ENCODE measurements at places on chromosomes 12 and 14.

GRCh38 chr12:76238688-76239087 lies 109.5 kb downstream of the BBS10 start:
- no peak for DNase-seq

DNA sequence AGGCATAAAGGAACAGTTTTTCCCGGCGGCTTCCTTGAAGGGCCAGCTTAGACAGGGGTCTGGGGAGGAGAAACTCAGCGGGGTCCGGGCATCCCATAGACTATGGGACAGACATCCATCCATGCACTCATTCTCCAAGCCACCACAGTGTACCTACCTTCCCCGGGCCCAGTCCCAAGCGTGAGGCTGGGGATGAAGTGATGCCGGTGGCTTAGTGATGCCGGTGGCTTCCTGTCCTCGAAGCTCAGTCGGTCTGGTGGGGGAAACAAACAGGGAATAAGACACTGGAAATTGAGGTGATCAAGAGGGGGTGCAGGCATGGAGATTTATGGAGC lies 421 bp downstream of the RTL1 start:
- DNase-seq, result no peak

- no peak for DNase-seq
Measured at GRCh38 chr14:103896578-103896977, 31.7 kb upstream of the TDRD9 start.

- no peak for DNase-seq
Measured at GRCh38 chr12:11861155-11861863, 209.4 kb upstream of the BCL2L14 start.

DNA sequence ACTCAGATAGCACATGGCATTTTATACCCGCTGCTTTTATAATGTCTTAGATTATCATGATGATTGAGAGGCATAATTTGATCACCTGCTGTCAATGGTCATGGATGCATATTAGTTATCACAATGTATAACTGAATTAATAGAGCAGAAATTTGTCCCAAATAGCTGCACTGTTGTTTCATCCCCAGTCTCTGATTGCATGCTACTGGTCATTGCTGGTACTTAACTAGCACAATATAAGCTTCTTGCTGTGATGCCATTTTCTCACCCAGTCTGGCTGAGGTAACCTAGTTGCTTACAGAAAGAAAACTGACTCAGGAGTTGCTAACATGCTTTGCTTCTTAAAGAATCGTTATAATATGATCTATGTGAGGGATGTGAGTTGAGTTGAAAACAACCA lies 76.8 kb upstream of the PLEKHA5 start:
- DNase-seq, result no peak

DNA sequence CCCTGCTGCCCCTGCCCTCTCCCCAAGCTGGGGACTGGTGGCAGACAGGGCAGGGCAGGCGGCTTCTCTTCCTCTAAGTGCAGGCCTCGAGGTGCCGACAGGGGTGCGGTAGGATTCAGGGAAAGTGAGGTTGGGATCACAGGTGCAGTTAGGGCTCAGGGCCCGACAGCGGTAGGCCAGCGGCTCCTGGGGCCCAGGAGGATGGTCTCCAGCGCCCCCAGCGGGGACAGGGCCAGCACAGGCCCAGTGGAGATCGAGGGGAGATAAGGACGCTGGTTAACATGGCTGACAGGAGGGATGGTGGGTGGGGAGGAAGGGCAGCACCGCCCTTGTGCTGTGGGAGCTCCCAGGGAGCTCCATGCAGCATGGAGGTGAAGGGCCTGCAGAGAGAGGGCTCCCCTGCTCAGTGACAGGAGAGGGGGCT lies 935 bp upstream of the CRIP1 start:
- peak; percentile 66 for DNase-seq

GRCh38 chr14:95365401-95365800 lies 45.7 kb upstream of the CLMN start:
- DNase-seq, result no peak

- no peak for DNase-seq
Measured at GRCh38 chr12:105453316-105453715, 122.8 kb downstream of the C12orf75 start.

GRCh38 chr12:3315201-3315661 lies 175.8 kb upstream of the PRMT8 start:
- no peak for DNase-seq
